ENCODE measurements at places on chromosomes 1 and 21. TPM values are rescaled to one million over a fixed set of nuclear protein-coding genes. Genes with fewer than 3 reads are reported as not detected.

Gene ALG14
- total RNA-seq, result 2.9 TPM

Gene AJAP1
- 0.05 TPM for total RNA-seq

Gene COL6A1
- 173 TPM for total RNA-seq

Gene KCTD3
- total RNA-seq, result 12.4 TPM

Gene MPL
- 0.40 TPM for total RNA-seq

Gene FCRL5
- total RNA-seq, result 0.11 TPM

Gene TPTE
- total RNA-seq, result not detected

Gene ZNF695
- total RNA-seq, result not detected

- peak; percentile 35 for DNase-seq
These were observed 4.7 kb downstream of the C1orf35 start for GRCh38 chr1:228098323-228098931.

DNA sequence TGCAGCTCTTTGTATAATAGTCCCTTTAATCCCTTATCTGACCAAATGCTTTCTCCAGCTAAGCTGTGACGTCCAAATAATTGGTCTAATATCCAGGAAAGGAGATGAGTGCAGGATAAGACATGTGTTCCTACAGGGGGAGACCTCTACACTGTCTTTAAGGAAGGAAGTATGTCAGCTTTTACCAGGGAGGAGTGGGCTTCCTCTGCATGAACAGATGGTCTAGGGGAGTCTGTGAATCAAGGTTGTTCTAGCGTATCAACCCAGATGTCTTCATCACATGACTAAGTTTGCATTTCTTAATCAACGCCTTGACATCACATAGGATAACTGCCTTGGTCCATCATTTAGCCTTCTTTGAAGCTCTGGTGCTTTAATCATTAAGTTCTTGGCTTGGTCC is 528.2 kb downstream of the MRPL39 start:
- DNase-seq, result no peak

DNA sequence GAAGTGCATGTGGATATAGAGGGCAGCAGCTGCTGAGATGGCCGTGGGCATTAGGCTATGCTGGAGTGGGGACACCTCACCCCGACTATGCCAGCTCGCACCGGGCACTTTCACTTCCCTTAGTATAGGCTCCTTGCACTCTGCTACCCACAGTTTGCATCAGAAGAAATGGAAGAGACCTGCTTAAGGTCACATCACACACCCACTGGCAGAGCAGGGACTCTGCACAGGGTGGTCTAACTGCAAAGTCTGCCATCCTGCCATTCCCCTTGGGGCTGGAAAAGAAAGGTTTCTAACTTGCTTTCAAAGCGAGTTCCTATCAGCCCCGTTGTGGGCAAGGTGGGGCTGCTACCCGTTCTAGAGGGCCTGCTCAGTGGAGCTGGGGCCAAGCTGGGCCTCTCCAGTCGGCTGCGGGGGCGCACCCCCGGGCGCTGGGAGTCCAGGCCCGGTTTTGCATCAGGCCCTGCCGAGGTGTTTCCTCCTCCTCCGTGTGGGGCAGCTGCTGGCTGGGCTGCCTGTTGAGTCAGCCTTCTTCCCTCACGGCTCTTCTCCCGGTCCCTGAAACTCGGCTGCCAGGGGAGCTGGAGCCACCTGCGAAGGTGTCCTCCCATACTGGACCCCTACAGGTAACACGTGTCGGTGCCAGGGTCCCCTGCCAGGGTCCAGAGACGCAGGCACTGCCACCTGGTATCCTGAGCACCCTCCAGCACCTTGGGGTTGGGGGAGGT is at the start of gene SYTL1:
Gene SYTL1 (plus strand): TSS at position 498 of the 728 bp plus-strand sequence. CDS start 3,313 bp downstream, outside the sequence.
- DNase-seq, result peak; percentile 61

DNA sequence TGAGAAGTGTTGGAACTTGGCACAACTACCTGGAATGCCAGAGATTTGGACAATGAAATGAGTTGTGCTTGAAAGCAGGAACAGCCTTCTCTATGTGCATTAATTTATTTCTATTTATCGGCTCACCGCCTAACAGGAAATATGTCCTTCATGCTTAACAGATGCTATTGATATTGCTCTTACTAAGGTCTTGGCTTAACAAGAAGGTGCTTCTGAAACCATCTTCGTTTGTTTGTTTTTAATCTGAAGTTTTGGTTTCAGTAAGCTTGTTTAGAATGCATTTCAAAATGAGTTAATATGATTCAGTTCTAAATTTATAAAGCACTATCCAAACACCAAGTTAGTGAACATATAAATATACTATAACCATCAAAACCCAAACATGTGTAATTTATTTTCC is 898.3 kb upstream of the B3GALT2 start:
- DNase-seq, result no peak

GRCh38 chr1:13546791-13547190 is 33.0 kb upstream of the LRRC38 start:
- no peak for DNase-seq

DNA sequence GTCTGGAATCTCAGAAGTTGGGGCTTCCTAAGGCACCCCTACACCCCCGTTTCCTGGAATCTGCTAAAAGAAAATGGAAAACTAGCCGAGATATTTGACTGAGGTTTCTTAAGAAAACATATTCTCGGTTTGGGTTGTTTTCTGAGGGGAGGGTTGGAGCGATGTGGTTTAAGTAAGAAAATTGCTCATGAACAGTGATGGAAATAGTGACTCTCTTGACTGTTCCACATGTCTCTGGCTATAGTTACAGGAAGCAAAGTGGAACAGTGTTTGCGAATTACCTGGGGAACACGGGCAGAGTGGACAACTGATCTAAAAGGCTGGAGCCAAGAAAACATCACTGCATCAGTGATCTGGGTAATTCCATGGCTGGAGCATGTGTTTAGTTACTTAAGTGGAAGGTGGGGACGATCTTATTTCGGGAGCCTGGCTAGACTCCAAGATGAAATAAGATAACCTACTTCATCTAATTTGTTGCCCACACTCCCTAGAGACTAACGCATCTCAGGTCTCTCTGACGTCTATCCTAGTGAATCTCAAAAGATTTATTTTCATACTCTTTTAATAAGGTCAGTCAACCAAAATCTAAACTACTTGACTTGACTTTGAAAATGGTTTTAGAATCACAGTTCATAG is 92.4 kb downstream of the KCNJ15 start:
- DNase-seq, result no peak

- DNase-seq, result no peak
These were observed 1365.3 kb downstream of the NCAM2 start for GRCh38 chr21:22363504-22363903.

DNA sequence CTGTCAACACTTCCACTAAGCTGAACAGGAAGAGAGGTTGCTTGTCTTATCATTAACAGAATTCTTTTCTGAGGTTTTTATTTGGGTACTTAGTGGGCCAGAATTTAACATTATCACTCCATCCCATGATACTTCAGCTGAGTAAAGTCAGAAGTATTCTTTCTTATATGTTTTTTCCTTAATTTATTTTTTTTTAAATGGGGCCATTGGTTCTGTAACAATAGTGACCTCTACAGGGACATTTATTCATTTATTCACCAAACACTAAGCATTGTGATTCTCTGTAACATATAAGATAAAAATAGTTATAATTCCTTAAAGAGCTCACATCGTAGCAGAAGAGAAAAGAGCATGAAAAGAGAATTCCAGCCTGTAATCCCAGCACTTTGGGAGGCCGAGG is 9.8 kb downstream of the GREM2 start:
- DNase-seq, result no peak

DNA sequence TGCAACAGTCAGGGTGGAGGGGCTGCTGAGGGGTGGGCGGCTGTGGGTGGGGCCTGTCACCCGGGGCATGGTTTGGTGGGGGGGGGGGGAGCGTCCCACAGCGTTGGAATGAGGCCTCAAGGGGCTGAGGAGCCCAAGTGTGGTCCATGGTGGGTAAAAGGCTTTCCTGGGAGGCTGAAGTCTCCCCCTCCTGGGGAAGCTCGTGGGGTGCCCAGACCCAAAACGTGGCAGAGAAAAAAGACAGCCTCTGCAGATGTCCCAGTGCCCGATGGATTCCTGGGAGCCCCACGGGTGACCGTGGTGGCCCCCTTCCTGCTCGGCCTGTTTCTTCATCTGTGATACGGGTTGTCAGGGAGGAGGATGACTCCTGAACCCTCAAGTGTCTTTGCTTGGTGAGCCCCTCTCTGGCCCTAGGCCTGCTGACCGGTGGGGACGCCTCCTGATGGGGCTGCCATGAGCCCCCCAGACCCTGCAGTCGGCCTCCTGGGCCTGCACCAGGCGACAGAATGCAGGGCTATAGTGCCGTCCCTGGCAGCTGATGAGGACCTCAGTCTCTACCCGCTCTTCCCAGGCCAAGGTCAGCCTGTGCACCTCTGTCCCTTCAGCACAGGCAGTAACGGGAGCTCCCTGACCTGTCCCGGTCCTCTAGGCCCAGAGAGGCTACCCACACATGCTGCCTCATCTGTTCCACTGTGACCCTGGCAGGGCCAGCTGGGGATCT is 1.1 kb downstream of the OBSCN start:
- no peak for DNase-seq

GRCh38 chr1:53576381-53576801 is 117.2 kb downstream of the DMRTB1 start:
- DNase-seq, result no peak

DNA sequence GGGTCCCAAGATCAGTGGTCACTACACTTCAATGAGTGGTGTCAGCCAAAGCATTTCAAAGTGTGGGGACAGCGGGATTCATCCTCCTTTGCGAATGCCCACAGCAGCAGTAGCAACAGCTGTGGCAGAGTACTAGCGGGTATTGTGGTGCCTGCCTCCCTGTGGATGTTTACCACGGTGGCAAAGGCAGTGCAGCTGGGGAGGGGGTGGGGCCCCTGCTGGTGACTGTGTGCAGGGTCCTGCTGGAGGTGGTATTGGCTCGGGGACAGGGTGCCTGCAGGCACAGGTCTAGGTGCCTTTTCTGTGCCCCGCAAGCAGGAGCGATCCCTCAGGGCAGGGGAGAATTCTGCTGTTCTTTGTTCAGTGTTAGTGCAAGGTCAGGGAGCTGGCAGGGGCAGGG is 415.7 kb downstream of the USP25 start:
- DNase-seq, result no peak

GRCh38 chr1:228211531-228212414 is 3.9 kb downstream of the OBSCN start:
- DNase-seq, result no peak

DNA sequence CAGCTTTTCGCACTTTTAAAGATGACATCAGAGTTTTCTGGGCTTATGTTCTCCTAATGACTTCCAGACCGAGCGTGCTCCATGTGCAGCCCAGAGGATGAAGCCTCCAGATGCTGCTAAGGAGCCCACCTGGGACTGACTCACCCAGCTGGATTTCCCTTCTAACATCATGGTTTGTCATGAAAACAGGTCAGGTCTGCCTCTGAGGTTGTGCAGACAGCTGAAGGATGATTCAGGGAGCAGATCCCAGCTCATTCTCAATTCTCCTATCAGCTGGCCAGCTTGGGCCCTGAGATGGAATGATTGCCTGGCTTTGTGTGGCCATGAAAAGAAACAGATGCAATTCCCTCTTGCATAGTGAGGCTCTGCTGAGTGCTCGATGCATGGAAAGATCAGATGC is 123.9 kb upstream of the DUSP10 start:
- DNase-seq, result no peak

- no peak for DNase-seq
These were observed 474.0 kb downstream of the LTN1 start for GRCh38 chr21:28518630-28519029.

GRCh38 chr1:177442584-177442983 is 271.8 kb downstream of the BRINP2 start:
- DNase-seq, result no peak

- no peak for DNase-seq
These were observed 17.0 kb downstream of the SLC25A24 start for GRCh38 chr1:108182959-108183700.

GRCh38 chr1:201253411-201253810 is 29.9 kb upstream of the PKP1 start:
- no peak for DNase-seq

- no peak for DNase-seq
These were observed 6.6 kb downstream of the SELL start for GRCh38 chr1:169704797-169705196.

Measured in Right ventricle myocardium superior (tissue), 1 donor.